ENCODE measurements at places on chromosomes 3 and 15. TPM values are rescaled to one million over a fixed set of nuclear protein-coding genes. Genes with fewer than 3 reads are reported as not detected.
A peak's percentile ranks its signal among the peaks of the same experiment; 100 is the strongest.

DNA sequence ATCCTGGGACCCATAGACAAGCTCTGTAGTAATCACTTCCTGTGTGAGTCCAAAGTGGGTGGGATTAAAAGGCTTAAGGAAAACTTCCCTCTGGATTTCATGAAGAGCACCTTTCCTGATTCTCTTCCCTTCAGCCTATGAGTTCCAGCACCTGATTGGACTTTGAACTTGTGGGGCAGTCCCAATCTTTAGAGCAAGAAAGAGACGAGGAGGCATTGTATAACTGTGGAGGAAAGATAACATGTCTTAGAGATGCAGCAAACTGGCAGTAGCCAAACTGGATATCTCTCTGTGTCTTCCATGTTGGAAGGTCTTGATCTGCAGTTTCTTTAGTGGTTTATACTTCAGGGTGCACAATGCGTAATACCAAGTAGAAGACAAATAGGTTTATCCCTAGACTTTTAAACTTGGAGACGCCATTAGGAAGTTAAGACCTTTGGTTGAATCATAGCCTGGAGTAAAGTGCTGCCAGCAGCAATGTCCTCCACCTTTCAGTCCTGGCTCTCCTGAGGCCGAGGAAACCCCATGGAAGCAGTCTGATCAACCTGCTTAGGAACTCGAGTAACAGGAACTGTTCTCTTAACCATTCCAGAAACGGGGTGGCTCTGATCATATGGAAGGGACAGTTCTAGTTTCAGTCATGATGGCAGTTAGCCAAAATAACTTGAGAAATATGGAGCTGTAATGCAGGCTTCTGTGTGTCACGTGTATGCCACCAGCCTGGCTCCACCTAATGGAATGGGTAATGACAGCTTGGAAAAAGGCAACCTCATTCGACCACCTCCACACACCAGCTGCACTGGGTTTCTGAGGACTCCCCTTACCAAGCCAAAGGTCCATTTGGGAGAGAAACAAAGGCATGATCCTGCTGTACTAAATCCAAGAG lies 4.7 kb downstream of the EIF1B start:
- DNase-seq = peak; percentile 49

GRCh38 chr3:131328721-131329120 lies 52.9 kb upstream of the NUDT16 start:
- no peak for DNase-seq

The CHRM5 gene
- 0.05 TPM for polyA plus RNA-seq

DNA sequence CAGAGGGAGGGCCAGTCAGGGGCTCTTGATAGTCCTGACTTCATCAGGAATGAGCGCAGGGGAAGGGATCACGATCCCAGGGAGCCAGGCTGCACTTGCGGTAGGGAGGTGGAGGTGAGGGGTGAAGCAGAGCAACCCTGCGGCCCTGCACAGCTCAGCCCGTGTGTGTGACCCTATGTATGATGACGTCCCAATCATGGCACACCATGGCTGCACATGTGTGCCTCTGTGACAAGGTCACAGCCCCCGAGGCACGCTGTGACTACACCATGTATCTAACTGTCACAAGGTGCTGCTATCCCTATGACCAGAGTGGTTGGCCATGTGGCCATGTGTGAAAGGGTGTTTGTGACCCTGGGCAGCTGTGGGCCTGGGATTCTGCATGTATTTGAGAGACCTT lies 13.3 kb upstream of the ALAS1 start:
- DNase-seq = no peak

- DNase-seq = peak; percentile 71
Observed at GRCh38 chr15:93974804-93975481, 256.4 kb upstream of the MCTP2 start.

DNA sequence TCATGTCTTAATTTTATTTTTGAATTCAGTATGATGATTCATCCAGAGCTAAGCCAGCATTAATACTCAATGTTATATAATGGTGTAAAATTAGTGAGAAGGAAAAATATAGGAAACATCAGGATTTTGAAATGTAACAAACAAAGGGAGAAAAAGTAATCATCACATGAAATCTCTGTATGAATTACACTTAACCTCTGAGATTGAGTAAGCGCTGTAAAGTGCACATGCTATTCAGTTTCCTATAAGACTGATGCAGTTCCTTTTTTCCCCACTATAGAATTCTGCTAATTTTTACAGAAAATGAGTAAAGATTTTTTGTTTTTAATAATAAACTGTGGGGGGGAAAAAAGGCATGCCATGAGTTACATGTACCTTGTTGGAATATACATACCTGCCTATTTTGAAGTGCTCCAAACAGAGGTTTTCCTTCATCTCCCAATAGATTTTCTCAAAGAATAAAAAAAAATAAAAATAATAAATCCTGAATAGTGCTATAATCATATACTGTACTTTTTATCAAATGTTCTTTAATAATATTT lies 64.0 kb upstream of the TTBK2 start:
- DNase-seq = peak; percentile 26

DNA sequence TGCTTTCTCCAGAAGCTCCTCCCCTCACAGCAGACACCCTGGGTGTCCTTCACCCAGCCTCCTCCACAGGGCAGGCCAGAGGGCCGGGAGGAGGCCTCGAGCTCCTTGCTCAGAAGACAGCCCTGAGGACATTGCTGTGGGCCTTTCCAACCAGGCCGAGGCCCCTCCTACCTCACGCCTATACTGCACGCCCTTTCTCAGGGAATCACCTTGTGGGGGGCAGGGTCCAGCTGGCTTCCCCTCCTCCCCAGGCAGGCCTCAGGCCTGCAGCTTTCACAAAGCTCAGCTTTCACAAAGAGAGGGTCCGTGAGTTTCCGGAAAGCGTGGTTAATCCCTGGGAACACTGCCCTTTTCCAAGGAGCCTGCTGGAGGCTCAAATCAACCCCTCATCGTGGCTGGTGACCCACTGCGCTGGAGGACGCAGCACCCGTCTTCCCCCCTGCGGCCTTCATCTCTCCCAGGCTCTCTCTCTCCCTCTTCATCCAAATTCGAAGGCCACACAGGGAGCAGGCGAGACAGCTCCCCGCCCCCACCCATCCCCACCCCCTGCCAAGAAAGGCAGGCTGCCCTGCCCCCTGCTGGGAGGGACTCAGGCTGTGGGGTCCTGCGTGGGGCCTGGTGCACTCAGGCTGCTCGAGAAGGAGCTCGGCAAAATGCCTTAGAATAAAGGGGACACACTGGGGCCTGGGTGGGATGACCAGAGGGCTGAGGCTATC lies 79.4 kb downstream of the OCA2 start:
- DNase-seq = no peak

DNA sequence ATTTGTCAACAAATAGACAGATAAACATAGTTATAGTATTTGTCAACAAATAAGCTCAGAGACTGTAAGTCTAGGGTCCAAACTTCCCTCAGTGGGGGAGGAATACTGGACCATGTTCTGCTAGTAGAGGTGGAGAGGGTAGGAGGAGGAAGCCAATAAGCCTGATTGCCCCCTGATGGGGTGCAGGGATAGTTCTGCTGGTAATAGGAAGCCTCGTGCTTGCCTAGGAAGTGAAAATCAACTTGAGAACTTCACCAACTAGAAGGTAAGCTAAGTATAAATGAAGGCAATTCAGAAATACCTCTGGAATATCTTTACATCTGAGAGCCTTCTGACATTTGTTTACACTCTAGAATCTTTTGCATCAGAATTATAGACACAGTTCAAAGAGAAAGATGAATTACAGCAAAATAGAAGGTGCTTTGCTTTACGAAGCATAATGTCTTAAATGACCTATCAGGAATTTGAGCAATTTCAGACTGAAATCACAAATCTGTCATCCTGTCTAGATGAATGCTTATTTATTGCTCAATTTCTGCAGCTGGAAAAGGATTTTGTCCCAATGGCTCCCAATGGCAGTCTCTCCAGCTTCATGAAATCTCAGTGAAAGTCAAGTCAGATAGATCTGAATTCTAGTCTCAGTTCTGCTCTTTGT lies 225.6 kb upstream of the TBC1D5 start:
- no peak for DNase-seq

- DNase-seq = no peak
Observed at GRCh38 chr15:44706946-44707636, 4.0 kb downstream of the PATL2 start.

- DNase-seq = peak; percentile 56
Observed at GRCh38 chr3:62923066-62923465, 47.9 kb upstream of the CADPS start.

DNA sequence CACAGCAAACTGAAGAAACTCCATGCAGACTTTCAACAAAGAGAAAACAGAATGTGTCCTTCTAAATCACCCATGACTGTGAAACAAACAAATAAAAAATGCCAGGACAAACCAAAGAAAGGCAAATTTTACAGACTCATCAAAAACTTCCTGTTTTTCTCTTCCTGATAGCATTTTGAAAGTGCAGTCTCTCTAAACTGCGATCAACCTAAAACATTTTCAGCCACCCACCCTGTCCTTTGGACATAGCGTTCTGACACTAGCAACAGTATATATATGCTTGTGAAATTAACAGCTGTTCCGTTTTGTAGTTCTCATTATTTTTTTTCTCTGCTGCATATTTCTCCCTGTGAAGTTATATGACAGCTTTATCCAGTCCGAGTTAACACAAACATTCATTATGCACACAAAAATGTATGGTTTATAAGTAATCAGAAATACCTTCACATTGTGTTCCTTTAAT lies 151.7 kb downstream of the FBN1 start:
- DNase-seq = no peak

GRCh38 chr3:171904829-171905228 lies 61.7 kb downstream of the TMEM212 start:
- peak; percentile 12 for DNase-seq

The ANKUB1 gene
- polyA plus RNA-seq = not detected

- DNase-seq = no peak
Observed at GRCh38 chr3:170815340-170815739, 54.7 kb downstream of the RPL22L1 start.

The ISLR2 gene
- 0.20 TPM for polyA plus RNA-seq

The CIB2 gene
- 2.9 TPM for polyA plus RNA-seq

- peak; percentile 48 for DNase-seq
Observed at GRCh38 chr15:98126326-98127085, 166.0 kb downstream of the ARRDC4 start.

DNA sequence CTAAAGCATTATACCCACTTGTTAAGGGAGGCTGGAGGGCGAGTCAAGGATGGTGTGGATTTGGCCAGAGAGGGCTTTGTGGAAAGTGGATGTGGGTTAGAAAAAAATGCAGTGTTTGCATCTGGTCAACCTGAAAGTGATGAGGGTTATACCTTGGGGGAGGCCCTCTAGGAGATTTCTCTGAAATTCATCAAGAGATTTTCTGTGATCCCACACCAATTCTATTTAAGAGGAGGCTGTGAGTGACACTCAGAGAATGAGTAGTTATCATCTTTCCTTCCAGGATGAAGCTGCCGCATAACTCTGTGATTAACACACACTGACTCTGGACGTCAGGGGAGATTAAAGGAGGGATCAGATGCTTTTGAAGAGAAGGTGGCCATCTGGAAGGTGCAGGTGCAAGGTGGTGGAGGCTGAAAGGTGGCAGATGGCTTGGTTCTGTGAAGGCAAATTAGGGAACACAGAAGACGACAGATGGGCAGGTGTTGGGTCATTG lies 54.8 kb downstream of the ANAPC13 start:
- peak; percentile 39 for DNase-seq

DNA sequence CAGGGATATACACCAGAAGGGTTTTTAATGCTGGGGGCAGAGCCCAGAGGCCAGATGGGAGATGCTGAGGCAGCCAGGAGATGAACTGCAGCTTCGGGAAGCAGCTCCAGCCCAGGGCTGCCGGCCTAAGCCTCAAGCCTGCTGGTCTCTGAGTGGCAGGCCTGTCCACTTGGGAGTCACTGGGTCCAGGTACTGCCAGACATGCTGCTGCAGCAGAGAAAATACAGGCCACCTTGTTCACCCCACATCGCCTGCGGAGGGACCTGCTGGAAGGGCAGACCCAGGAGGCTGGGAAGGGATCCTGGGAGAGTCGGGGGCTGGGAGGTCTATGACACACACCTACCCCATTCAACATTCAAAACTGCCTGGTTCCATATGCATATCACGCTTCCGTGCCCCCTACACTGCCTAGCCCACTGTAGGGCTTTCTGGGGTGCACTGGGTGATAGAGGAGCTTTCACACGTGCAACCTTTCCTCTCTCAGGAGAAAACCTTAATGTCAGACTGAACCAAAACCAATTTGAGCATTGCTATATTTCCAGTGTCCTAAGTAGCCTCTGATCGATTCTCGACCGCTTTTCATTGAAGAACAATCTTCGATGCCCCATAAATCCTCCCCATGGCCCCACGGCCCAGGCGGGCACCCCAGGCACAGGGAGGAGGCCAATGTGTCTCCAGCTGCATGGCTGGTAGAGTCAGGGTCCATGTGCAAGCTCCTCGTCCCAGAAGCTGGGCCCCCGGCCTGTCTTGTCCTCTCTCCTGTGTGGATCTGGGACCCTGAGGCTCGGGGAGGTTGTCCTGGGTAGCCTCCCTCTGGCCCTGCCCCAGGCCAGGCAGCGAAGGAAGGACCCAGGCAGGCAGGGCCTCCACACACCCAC lies 147.4 kb downstream of the ATP10A start:
- DNase-seq = no peak

DNA sequence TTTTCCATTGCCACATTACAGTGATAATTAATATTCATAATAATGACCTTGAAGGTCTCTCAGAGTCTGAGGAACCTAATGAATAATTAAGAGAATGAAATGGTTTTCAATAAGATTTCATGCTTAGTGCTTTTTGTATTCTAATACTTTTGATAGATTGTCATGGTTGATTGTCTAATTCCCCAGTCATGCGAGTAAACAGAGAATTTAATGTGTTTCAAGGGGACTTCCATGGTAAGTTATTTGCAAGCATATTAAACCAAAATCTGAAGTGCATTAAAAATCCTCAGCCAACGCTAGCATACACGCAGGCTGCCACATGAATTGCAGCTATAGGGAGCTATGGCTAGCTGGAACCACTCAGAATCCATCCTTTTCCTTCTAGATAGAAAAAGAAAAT lies 18.9 kb upstream of the ANO10 start:
- no peak for DNase-seq

The EFCAB12 gene
- not detected for polyA plus RNA-seq

DNA sequence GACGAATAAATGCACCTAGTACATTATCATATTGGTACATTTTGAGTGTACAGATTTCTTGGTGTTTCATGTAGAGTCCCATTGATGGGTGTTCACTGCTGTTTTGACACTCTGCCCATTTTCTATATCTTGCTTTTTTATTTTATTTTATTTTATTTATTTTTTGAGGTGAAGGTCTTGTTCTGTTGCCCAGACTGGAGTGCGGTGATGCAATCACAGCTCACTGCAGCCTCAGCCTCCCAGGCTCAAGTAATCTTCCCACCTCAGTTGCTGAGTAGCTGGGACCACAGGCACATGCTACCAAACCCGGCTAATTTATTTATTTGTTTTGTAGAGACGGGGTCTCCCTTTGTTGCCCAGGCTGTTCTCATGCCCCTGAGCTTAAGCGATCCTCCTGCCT lies 44.2 kb downstream of the DNAJC13 start:
- DNase-seq = no peak

- no peak for DNase-seq
Observed at GRCh38 chr3:72657666-72658065, 190.6 kb downstream of the SHQ1 start.

All from GM23248 (cell line).